ENCODE measurements at places on chromosomes 2 and 18.

DNA sequence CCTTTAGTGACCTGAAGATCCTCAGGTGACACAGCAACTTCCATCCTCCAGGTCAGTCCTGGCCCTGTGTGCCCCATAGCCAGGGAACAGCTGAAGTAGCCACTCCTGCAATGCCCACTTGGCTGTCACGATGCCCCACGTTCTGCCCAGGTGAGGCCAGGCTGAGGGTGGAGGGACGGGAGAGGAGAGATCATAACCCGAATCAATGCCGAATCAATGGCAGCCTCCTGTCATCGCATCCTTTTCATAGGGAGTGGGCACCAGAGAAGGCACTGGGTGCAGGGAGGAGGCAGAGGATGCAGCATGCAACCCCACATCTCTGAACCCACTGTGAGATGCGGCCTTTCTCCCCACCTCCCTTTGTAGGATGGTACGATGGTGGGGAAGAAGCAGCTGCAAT is 75.3 kb upstream of the EPC2 start:
- DNase-seq, result no peak

DNA sequence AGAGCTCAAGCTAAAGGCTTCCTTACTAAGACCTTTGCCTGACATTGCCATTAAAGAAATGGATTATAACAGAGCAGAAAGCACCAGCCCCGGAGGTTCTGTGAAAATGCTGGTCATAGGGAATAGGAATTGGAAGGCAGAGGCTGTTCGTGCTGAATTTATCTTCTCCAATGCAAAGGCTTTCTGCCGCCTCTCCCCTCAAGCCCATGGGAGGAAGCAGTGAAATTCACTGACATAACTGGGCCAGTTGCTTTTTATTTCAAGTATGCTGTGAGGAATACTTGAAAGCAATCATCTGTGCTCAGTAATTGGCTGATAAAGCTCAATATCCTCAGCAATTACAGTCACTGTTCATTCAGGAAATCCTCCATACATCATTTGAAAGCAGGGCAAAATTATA is 85.4 kb upstream of the LINC00305 start:
- no peak for DNase-seq

DNA sequence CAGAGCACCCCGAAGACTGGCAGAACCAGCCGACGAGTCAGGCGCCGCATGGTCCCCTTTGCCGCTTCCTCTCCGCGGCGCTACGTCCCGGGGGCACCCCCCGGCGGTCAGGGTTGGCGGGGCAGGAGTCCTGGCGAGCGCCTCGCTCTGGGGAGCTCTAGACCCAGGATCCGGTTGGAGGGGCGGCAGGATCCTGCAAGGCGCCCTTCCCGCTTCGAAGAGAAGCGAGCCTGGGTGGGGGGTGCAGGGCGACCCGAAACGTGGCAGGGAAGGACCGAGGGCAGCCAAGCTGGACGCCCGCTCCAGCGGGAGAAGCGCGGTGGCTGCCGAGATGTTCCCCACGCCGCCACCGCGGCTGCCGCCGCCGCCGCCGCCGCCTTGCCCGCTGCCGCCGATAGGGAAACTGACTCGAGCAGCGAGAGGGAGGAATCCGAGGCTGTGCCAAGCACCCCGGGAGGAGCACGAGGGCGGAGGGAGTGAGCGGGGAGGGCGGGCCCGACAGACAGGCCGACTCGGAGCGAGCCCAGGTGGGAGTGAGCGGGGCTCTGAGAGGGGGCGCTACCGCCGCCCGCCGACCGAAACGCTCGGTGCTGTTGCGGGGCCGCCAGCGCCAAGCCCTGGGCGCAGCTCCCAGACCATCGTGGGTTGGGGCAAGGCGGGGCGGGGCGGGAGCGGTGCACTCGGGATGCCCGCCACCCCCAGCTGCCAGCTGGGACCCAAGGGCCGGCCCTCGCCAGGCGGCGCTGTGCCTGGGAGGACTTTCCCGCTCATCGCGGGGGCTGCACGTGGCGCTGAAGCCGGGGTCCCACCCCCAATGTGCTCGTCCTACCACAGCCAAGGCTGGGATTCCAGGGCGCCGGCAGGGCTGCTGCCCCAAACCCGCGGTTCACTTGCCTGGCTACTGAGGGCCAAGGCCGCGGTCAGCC is at the start of gene GALNT14:
Gene GALNT14, minus strand, starts transcription at position 404 of the 926 bp plus-strand sequence. Its CDS starts 354 bp downstream, at position 50.
- DNase-seq, result peak; percentile 27

GRCh38 chr2:162092658-162093556 is 18.9 kb upstream of the DPP4 start:
- no peak for DNase-seq

DNA sequence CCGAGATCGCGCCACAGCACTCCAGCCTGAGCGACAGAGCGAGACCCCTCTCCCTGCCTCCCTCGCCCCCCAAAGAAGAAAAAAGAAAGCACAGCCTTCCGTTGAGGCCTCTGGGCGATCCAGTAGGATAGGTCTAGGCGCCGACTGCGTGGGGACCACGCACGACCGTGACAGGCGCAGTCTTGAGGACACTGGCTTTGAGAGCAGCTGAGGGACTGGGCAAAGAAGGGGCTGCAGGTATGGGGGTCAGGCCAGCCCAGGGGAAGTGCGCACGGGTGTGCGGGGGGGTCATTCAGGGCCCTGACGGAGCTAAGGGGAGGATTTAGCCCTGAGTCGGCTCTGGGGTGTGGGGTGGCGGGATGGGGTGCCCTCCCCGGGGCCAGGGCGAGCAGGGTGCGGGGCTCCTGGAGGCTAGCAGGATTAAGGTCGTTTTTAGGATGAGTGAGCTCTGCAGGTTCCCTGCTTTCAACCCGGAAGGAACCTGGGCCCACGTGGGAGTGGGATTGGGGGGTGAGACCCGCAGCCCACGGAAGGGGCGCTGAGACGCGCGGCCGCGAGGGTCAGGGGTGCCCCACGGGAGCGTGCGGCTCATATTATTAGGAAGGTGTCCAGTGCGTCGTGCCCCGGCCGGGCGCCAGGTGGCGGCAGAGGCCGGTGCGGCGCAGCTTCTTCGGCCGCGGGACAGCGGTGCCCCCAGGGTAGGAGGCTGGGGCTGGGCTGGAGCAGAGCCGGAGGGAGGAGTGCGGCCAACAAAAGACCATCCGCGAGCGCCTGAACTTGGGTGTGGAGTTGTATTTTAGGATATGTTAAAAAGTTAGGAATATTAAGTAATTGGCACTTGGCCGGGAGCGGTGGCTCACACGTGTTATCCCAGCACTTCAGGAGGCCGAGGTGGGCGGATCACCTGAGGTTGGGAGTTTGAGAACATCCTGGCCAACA is 20.5 kb upstream of the ZNF236 start:
- peak; percentile 49 for DNase-seq

- DNase-seq, result no peak
Measured at GRCh38 chr2:175393851-175394250, 212.3 kb upstream of the ATP5MC3 start.

GRCh38 chr2:15745907-15746702 is 154.4 kb downstream of the DDX1 start:
- DNase-seq, result no peak

- no peak for DNase-seq
Measured at GRCh38 chr2:134466141-134466540, 212.3 kb downstream of the MGAT5 start.

GRCh38 chr2:238104226-238104690 is 4.1 kb downstream of the ESPNL start:
- no peak for DNase-seq

GRCh38 chr2:62319070-62319469 is 123.2 kb downstream of the B3GNT2 start:
- no peak for DNase-seq

DNA sequence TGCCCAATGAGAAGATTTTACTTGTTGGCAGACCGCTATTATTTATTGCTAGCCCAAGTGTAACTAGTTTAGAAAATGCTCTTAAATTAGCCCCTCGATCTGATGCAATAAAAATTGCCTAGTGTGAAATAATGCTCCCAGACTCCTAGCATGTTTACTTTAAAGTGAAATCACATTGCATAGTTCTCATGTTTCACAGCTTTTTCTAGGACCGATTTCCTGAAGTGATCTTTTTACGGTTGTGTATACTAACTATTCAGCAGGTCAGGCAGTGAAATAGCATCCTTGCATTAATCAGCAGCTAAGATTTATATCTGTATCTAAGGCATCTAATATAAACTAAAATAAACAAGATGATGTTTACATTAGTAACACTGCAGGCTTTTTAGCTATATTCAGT is 52.4 kb downstream of the PMS1 start:
- DNase-seq, result no peak

GRCh38 chr2:119028327-119029174 is 86.6 kb downstream of the MARCO start:
- no peak for DNase-seq

GRCh38 chr18:48108136-48108535 is 177.7 kb upstream of the SMAD2 start:
- no peak for DNase-seq

- no peak for DNase-seq
Measured at GRCh38 chr2:167924556-167924955, 322.8 kb downstream of the STK39 start.

DNA sequence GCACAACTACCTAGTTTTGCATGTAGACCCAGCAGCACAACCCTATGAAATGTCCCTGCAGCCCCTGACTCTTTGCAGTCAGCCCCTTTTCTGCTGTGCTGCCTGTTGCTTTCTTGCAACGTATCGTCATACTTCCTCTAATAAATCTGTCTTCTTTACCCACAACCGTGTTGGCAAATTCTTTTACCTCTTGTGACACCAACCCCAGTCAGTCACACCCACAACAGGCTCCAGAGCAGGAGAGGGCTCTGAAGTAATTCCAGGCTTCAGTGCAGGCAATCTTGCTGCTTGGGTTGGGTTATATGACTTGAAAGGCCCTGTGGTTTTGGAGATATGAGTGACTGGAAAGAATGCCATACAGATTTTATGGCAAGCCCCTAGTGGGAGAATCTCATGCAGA is 79.1 kb upstream of the KCNH7 start:
- DNase-seq, result no peak

DNA sequence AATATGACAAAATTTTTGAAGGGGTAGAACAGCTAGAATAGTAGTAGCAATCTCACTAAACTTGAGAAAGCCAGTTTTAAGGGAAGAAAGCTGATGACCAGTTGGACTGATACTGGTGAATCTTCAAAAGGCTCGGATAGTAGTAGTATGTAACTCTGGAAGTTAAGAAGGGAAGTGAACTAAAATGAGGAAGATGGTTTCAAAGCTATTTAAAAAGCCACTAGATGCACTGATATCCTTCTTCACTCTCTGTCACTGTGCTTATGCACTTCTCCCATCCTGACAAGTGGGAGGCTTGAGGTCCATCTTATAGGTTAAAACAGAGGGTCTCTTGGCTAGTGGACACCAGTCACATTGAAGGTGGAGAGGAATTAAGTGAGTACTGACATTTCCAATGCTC is 141.1 kb downstream of the NCOA1 start:
- no peak for DNase-seq

- no peak for DNase-seq
Measured at GRCh38 chr18:50729986-50730385, 89.8 kb downstream of the MRO start.

- no peak for DNase-seq
Measured at GRCh38 chr2:174383796-174384195, 11.7 kb upstream of the SCRN3 start.

DNA sequence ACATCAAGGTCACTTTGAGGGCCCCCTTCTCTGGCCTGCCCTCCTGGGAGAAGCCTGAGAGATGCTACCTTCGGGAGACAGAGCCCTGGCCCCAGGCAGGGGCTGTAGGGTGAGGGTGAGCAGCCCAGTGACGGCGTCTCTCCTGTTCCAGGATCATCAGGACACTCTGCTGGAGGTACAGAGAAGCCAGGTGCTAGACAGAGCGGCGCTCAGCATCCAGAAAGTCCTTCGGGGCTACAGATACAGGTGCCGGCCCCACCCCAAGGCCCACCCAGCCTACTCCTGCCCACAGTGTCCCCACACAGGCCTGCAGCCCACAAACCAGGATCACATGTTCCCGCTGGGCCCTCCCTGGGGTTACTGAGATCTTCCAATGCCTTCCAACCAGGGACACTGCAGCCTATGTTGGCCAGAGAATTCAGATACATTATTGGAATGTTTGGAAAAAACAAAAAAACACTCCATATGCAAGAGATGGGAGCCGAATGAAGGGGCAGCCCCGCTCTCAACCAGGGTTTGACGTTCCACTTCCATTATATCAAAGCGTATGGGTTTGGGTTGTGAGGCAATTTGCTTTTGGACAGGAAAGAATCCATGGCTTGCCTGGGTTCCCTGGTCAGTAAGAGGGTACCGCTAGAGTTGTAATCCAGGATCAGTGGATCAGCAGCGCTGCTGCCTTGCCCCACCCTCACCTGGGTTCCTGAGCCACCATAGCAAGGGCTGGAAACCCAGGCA is 49.5 kb upstream of the GPR17 start:
- DNase-seq, result no peak

DNA sequence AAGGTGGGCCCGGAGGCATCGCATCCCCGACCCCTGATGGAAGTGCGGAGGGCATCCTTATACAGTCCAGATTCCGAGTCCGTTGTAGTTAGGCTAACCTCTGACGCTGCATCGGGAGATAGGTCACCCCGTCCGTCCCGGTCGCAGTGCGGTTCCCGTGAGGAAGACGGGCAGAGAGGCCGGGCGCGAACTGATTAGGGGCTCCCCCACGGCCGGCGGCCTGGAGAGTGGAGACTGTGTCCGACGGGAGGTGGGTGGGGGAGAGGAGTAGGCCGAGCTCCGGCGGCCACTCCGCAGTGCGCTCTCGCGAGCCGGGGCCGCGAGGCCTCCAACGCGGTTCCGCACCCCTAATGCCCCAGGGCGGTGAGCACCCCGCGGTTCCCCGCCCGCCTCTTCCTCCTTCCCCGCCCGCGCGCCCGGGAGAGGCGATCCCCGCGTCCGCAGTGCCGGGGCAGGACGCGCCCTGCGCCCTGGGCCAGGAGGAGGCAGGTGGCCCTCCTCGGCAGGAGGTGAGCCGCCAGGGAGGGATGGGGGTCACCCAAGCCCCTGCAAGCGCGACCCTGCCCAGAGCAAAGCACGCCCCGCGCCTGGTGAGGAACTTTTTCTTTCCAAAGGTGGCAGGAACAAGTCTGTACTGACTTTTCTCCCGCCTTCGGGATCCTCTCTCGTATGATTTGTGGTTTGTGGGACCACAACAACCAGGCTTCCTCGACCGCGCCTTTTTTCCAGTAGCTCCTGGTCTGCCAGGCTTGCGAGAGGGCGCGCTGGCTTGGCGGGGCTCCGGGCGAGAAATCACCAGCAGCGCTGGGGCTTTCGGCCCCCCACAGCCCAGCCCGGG is 1.4 kb upstream of the SP5 start:
- DNase-seq, result no peak

GRCh38 chr2:123999681-124000080 is 25.4 kb upstream of the CNTNAP5 start:
- no peak for DNase-seq

GRCh38 chr2:5959836-5960820 is 267.9 kb downstream of the SOX11 start:
- no peak for DNase-seq

GRCh38 chr2:192539306-192539705 is 344.6 kb upstream of the TMEFF2 start:
- DNase-seq, result no peak

All from CD4-positive, alpha-beta T cell treated with Interleukin-15 for 1 hour (primary cell).